ENCODE measurements at places on chromosomes 11 and 22. TPM values are rescaled to one million over a fixed set of nuclear protein-coding genes. Genes with fewer than 3 reads are reported as not detected.

GRCh38 chr11:77512092-77512491, 38.2 kb upstream of the PAK1 start:
- DNase-seq = no peak

DNA sequence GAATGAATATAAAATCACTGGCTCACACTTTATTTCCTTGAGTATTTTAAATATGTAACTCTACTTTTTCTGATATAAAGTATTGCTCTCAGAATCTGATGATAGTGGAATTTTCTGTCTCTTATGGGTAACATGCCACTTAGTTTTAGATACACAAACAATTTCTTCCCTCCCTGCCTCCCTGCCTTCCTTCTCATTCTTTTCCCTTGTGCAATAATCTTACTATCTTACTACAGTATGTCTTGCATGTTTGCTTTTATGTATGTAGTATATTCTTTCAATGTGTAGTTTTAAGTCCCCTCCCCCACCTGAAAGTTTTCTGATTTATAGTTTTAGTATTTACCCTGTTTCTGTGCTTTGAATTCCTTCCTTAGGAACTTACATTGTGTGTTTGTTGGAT, 48.4 kb downstream of the INSC start:
- DNase-seq = no peak

- no peak for DNase-seq
Observed at GRCh38 chr22:37565830-37566229, 5.5 kb downstream of the CDC42EP1 start.

DNA sequence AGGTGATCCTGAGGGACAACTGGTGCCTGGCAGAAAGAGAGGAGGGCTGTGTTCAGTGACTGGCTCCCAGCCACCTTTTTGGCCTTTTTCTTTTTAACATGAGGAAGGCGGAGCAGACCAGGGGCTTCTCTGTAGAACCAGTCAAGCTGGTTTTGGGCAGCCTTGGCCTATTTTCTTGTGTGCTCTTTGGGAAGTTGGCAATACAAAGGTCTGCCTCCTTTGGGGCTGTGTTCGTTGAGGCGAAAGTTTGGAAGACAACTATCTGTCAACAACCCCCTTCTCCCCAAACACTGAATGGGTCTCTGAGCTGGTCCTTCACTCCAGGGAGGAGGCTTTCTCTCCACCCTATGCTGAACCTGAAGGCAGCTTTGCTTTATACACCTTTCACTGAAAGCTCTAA, 8.5 kb downstream of the MARK2 start:
- no peak for DNase-seq

- DNase-seq = no peak
Observed at GRCh38 chr11:79794057-79794456, 353.2 kb upstream of the TENM4 start.

DBX1 gene
- not detected for polyA plus RNA-seq
